Lung microvascular endothelial cell (primary cell): ENCODE measurements at places on chromosomes 11 and 22. TPM values are rescaled to one million over a fixed set of nuclear protein-coding genes. Genes with fewer than 3 reads are reported as not detected.
A peak's percentile ranks its signal among the peaks of the same experiment; 100 is the strongest.

The LGALS12 gene
- not detected in 2 replicates for total RNA-seq

The ZC3H12C gene
- total RNA-seq, result 10.5 and 13.7 TPM in 2 replicates

- DNase-seq, result no peak
These were observed 6.6 kb upstream of the SSTR3 start for GRCh38 chr22:37218771-37219411.

DNA sequence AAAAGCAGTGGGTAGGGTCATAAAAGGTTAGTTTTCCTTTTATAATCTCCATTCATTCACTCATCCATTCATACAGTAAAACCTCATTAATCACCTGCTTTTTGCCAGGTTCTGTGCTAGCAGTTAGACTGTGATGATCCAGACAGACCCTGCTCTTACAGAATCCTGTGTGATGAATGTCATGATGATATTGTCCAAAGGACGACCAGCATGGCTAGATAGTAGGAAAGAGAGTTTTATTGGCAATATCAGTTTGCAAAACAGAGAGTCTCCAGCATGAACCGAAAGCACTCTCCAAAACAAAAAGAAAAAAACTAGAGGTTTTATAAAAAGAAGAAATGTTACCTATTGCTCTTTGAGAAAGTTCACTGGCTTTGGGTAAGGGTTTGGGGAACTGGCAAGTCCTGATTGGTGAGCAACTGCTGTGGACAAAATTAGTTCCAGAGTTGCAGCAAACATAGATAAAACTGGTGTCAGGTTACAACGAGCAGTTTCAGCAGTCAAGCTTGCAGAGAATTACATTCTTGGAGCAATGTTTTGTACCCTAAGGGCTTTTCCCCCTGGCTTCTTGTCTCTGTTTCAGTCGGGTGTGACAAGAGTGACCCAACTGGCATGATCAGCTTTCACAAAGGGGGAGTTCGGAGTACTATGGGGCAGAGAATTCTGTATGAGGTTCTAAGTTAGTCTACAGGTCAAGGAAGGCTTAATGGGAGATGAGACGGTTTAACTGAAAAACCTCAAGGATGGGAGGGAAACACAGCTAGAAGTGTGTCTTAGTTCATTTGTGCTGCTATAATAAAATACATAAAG, 58.3 kb downstream of the HSD17B12 start:
- DNase-seq, result no peak

- peak; percentile 81 for DNase-seq
These were observed 23.6 kb downstream of the ADM start for GRCh38 chr11:10328314-10329098.

- peak; percentile 16 for DNase-seq
These were observed 665 bp downstream of the USP28 start for GRCh38 chr11:113874581-113875233.

DNA sequence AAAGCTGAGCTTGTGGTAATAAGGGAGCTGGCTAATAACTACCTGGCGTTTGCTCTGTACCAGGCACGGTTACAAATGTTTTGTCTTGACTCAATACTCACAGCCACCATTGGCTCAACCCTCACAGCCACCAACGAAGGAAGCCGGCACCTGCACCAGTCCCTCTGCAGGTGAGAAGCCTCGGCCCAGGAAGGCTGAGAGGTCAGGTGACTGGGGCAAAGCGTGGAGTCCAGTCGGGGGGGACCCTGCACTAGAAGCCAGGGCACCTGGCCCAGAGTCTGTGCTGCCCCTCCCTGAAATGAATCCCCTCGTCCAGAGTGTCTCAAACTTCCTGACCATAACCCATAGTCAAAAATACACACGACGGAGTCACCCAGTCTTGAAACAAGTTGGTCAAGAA, 90.1 kb downstream of the PHF21B start:
- no peak for DNase-seq

GRCh38 chr11:47587723-47588326, 1.3 kb downstream of the FAM180B start:
- DNase-seq, result no peak

GRCh38 chr11:2317354-2318050, 15.7 kb downstream of the TSPAN32 start:
- DNase-seq, result no peak
